ENCODE measurements at places on chromosomes 3 and 15. TPM values are rescaled to one million over a fixed set of nuclear protein-coding genes. Genes with fewer than 3 reads are reported as not detected.

- H3K36me3 ChIP-seq, result no peaks in the 10 kb centered on the region
- H3K27me3 ChIP-seq, result no peaks in the 10 kb centered on the region
- H3K27ac ChIP-seq, result no peak overlapping the region
- DNase-seq, result no peak
Observed at GRCh38 chr3:20028905-20029331, 11.3 kb upstream of the KAT2B start.

- peaks cover 6% of the 10 kb centered on the region for H3K27me3 ChIP-seq
- H3K4me1 ChIP-seq, result no peaks in the 10 kb centered on the region
- no peak overlapping the region for H3K4me3 ChIP-seq
- no peak overlapping the region for H3K27ac ChIP-seq
Observed at GRCh38 chr3:181329024-181329423, 339.5 kb upstream of the DNAJC19 start.

GRCh38 chr3:187702507-187703033 is at the start of gene RTP2:
RTP2 (minus strand) TSS chr3:187702557; CDS start chr3:187702128, 429 bp downstream.
- no peaks in the 10 kb centered on the region for H3K36me3 ChIP-seq
- H3K27me3 ChIP-seq, result peaks cover 4% of the 10 kb centered on the region
- no peak within 1 kb of the TSS for H3K27ac ChIP-seq
- H3K4me3 ChIP-seq, result no peak within 1 kb of the TSS

GRCh38 chr3:59812237-59813147 is 762.7 kb upstream of the CFAP20DC start:
- H3K4me1 ChIP-seq, result peaks cover 16% of the 10 kb centered on the region
- no peak for DNase-seq
- no peak overlapping the region for H3K4me3 ChIP-seq
- no peak overlapping the region for H3K27ac ChIP-seq
- H3K27me3 ChIP-seq, result no peaks in the 10 kb centered on the region

The TGM5 gene
- polyA plus RNA-seq, result not detected

- peaks cover 17% of the 10 kb centered on the region for H3K27me3 ChIP-seq
- no peaks in the 10 kb centered on the region for H3K36me3 ChIP-seq
- DNase-seq, result no peak
Observed at GRCh38 chr3:115537669-115538068, 85.6 kb upstream of the GAP43 start.
